ENCODE measurements at places on chromosomes 3 and 15.

DNA sequence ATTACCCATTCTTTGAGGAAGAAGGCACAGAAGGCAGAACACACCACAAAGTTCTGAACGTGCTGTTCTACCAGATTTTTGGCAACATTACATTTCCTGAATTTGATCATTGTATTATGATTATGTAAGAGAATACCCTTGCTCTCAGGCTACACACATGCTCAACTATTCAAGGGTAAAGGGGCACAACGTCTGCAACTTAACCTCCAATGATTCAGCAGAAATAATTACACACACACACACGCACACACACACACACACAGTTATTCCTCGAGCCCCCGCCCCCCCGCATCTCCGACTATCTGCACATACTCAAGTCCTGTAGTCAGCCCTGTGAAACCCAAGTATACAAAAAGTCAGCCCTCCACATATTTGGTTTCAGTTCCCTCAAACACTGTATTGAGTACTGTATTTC is 26.8 kb downstream of the RPN1 start:
- DNase-seq = no peak

DNA sequence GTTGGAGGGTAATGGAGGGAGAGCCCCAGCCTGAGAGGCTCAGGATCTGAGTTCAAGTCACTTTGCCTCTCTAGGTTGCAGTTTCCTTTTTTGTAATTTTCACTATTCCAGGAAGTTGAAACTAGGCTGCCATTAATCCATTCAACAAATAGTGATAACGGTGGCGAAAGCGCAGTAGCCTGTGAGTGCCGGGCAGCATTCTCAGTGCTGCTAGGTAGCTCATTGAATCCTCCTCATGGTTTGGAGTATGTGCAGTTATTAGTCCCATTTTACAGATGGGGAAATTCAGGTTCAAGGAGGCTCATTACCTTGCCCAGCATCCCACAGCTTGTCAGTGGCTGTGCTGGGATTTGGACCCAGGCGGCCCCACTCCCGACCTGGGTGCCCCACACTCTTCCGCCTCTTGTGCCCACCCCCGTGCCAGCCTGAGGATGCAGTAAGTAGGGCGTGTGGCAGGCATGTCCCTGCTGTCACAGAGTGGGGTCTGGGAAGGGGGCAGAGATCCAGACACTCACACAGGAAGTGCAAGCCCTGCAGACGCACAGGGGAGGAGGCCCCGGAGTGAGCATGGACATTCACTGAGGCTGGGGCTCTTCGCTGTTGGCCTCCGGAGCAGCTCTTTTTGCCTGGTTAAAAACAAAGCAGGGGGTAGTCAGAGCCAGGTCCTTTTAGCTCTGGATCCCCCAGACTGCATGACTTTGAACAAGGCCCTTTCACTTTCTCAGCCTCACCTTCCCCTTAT is 58.8 kb downstream of the SLC6A6 start:
- DNase-seq = no peak

- DNase-seq = no peak
Measured at GRCh38 chr15:54307252-54307902, 329.1 kb downstream of the UNC13C start.

GRCh38 chr3:84100861-84101260 is 857.9 kb upstream of the CADM2 start:
- DNase-seq = no peak

DNA sequence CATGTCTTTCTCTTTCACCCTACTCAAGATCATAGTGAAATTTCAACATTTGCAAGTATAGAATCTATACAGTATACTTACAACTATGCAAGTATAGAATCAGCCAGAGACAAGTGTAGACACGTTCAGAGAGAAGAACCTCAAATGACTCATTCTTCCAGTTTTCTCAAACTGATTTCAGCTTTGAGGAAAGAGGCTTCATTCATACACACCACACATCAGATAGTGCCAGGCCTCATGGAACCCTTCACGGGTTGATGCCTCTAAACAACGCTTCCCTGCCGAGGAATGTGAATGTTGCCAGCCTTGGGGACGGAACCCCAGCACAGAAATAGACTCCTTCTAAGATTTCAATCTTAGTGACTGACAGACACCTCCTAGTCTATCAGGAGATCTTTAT is 135.7 kb downstream of the FOXP1 start:
- DNase-seq = no peak

DNA sequence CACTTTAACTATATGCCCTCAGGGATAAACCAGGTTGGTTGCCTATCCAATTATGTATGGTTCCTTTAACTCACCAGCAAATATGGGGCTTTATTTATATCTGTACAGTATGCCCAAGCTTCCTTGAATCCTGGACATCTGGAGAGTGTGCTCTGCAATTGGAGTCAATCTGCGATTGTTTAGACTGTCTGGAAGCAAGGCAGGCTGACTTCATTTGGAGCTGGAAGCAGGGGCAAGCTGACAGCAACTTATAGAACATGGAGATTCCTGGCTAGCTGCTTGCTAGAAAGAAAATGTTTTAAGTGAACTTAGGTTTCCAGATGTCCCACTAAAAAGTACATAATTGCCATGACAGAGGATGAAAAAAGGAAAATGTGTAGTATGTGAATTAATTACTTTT is 63.7 kb upstream of the TPRG1 start:
- no peak for DNase-seq

- no peak for DNase-seq
Measured at GRCh38 chr3:161770484-161771386, 274.1 kb downstream of the OTOL1 start.

DNA sequence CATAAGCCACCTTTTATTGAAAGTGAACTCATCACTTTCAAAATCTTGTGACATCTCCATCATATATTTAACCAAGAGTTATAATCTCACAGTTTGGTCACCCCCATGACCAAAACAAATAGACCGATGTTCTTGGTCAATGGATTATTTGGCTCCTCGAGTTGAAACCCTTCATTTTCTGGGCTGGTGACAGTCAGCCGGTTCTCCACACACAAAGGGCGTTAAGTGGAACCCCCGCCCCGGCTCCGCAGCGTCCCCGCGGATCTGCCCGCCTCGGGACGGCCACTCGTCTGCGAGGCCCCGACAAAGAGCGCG is 772 bp downstream of the TSPAN3 start:
- DNase-seq = no peak

DNA sequence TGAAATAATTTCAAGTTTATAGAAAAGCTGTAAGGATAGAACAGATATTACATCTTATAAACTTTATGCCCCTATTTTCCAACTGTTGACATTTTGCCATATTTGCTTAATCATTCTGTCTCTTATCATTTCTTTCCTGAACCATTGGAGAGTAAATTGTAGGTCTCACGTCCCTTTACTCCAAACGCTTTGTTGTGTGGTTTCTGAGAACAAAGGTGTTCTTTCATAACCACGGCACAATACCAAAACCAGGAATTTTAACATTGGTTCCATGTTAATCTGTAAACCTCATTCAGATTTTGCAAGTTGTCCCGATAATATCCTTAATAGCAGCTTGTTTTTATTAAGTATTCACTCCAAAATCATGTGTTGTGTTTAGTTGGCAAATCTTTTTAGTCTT is 134.8 kb downstream of the AKAP13 start:
- no peak for DNase-seq

GRCh38 chr3:101725890-101726275 is 1.5 kb downstream of the CEP97 start:
- DNase-seq = no peak

GRCh38 chr3:12590096-12590495 is 33.2 kb downstream of the MKRN2 start:
- DNase-seq = no peak

DNA sequence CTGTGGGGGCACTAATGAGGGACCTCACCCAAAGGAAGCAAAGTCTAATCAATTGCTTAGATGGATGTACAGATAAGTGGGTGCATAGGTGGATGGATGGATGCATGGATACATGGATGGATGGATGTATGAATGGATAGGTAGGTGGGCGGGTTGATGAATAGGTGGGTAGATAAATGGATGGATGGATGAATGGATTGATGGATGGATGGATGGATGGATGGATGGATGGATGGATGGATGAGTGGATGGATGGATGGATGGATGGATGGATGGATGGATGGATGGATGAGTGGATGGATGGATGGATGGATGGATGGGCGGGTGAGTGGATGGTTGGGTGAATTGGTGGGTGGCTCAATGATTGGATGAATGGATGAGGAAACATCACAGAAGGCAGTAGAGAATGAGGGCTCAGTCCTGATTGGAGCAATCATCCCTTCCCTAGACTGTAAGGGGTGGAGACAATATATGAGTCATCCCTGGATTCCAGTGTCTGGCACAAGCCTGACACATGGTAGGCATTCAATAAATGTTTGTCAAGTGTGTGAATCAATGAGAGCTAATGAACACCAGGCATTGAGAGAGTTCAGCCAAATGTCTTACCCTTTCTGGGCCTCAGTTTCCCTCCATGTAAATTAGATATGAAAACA is 40.4 kb upstream of the PXYLP1 start:
- DNase-seq = no peak

- DNase-seq = no peak
Measured at GRCh38 chr3:67832817-67833216, 178.4 kb upstream of the SUCLG2 start.

- DNase-seq = no peak
Measured at GRCh38 chr15:25801586-25802284, 61.4 kb downstream of the ATP10A start.

- no peak for DNase-seq
Measured at GRCh38 chr3:68751888-68752287, 180.5 kb downstream of the TAFA4 start.

GRCh38 chr3:73503781-73504180 is 121.0 kb downstream of the PDZRN3 start:
- no peak for DNase-seq

GRCh38 chr15:66419471-66419870 is 32.8 kb downstream of the MAP2K1 start:
- DNase-seq = no peak

DNA sequence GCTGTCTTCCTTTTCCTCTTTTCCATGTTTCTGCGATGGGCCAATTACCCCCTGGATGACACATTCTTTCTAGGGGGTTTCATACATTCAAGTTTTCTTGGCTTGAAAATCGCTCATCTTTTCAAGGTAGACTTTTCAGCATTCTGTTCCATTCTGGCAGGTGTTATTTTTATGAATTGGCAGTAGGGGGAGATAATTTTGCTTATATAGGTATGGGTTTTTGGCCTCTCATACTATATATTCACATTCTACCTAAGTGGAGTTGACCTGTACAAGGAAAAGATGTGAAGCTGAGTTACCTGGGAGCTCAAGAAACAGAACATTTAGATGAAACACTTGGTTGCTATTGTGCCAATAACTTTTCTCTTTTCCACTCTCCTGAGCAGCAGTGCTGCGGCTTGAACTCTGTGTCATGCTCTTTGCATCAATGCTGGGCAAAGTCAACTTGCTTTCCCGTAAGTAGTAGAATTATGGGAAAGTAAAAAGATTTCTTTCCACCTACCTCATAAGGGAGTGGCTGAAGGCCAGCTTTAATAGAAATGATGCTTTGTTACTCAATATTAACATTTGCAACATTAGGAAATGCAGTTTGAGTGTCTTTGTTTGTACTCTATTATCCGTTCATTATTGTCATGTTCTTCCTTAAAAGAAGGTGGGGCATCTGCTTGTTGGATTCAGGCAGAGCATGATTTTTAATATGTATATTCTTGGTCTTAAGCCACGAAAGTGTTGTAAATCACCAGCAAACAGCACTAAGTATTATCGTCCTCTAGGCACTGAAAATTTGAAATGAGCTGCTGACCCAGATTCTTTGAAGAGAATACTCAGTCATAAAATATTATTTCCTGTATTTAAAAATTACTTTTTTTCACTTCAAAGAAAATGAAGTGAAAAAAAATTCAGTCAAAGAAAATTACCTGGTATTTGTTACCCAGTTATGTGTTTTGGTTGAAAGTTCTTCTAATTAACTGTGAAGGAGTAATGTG is 27.7 kb upstream of the MFSD1 start:
- DNase-seq = no peak

DNA sequence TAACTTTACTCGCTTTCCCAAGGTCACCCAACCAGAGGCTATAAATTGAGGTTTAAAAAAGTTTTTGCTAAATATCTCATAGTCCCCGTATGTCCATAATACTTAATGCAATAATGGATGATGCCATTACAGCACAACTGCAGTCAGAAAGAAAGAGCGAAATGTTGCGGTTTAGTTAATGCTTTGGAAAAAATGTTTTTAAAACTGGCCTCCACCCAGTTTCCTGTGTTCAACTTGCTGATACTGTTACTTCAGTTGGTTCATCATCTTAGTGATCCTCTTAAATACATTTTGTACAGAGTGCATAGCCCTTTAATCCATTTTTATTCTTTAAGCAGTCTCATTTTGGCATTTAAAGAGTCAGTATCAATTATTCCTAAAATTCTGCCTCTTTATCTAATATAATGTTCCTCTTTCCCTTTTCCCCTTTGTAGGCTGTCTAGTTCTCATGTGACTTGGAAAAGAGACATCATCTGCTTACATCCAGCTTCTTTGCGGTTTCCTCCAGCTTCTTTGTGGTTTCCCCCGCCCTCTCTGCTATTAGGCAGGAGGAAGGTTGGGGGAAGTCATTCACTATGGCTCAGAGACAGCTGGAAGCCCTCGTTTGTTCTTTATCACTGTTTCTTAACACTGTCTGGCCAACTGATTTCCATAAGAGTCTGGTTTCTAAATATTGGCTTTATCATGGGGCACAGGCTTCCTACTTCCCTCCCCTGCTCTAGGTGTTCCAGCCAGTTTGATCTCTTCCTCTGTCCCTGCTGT is 154.3 kb downstream of the GOLIM4 start:
- DNase-seq = no peak

DNA sequence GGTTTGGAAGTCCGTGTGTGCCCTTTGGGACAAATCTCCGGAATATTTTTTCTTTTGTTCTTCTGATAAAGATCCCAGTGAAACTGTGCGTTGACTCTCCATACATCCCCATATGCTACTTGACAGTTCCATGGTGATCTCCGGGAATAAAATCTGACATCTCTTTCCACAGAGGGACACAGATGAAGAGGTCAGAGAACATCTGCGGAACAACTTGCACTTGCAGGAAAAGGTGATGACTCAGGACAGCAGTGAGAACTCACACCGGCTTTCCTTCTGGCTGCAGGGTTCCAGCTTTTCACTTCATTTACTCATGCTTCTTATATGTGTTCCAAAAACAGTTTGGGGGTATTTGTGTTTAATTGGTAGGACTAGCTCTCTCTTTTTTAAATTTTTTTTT is 157.5 kb upstream of the CHRM5 start:
- no peak for DNase-seq

DNA sequence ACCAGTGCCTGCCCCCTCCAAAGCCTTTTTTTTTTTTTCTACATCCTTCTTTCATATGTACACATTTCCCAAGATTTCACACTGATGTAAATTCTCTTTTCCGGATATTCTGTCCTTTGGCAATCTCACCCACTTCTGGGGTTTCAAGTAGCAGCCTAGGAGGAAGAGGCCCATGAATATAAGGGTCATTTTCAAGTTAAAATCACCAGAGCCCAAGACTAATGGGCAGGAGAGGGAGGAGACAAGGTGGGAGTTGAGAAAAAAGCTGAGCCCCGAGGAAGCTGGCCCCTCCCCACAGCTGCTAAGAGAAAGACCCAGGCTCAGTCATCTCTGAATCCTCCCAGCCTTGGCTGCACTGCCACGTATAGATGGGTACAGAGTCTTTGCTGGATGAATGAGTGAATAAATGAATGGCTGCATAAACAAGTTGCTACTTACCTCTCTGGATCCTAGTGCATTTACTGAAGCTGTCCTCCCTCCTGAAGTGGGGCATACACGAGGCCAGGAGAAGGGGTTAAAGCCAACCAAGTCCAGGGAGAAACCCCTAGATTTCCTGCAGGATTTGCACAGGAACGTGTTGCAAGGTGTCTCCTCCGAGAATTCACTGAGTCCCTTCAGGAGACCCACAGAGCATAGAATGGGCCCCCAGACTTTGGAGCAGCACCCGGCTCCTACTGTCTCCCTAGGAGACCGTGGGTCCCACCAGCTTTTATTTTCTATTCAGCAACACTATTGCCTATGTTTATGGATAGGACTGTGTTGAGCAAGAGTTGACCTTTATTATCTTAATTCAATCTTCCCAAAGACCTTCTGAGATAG is 100.8 kb upstream of the LIPC start:
- DNase-seq = no peak

Data from stimulated activated CD4-positive, alpha-beta T cell treated with anti-CD3 and anti-CD28 coated beads, Interleukin-2, amount 100 ng/mL, for 24 hours (primary cell).